Pons (tissue), 1 donor: ENCODE measurements at places on chromosomes 16 and 17.

- DNase-seq = no peak
Measured at GRCh38 chr16:3514621-3515020, 13.8 kb downstream of the CLUAP1 start.

- no peak for DNase-seq
Measured at GRCh38 chr17:3972931-3973330, 8.7 kb upstream of the ATP2A3 start.

- DNase-seq = no peak
Measured at GRCh38 chr16:63192980-63193379, 1156.7 kb upstream of the CDH8 start.

DNA sequence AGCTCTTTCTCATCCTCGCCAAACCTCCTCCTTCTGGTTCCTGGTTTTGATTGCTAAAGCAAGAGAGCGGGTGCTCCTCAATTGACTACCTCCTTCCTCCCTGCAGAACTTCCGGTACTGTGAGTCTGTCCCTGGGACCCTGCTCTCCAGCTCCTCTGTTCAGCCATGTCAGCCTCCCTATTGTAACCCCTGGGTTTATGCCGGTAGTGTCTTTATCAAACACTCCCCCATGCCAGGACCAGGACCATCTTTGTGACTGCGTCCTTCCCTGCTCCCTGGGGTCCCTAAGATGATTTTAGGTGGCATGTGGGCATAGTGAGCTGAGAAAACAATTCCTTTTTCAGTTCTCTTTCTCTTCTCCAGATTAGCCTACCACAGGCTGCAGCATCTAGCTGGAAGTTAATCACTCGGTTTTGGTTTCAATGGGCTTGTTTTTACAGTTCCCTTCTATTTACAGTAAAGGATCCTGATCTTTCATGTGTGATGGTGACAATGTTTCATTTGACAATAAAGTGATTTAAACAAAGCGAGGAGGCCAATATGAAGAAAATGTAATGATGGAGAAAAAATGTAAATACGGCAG lies 27.7 kb upstream of the IL21R start:
- DNase-seq = peak; percentile 61

GRCh38 chr16:11800382-11800718 lies 3.3 kb upstream of the ZC3H7A start:
- no peak for DNase-seq

- DNase-seq = no peak
Measured at GRCh38 chr17:54096216-54096615, 273.5 kb downstream of the KIF2B start.

- DNase-seq = no peak
Measured at GRCh38 chr16:75342308-75342811, 90.9 kb upstream of the BCAR1 start.

GRCh38 chr17:80936723-80937122 lies 54.9 kb upstream of the CHMP6 start:
- no peak for DNase-seq

GRCh38 chr17:40150276-40150675 lies 9.9 kb downstream of the CASC3 start:
- DNase-seq = no peak
